Midbrain (tissue), 1 donor: ENCODE measurements at places on chromosomes 5 and 9.

- DNase-seq = no peak
Observed at GRCh38 chr5:6273749-6274148, 104.6 kb downstream of the MED10 start.

GRCh38 chr5:92435781-92436180 is 1052.7 kb upstream of the ARRDC3 start:
- DNase-seq = no peak

- no peak for DNase-seq
Observed at GRCh38 chr5:17115855-17116254, 101.6 kb upstream of the BASP1 start.

GRCh38 chr9:2634153-2634552 is 12.6 kb downstream of the VLDLR start:
- peak; percentile 36 for DNase-seq

GRCh38 chr5:65151614-65152013 is 330.1 kb downstream of the ADAMTS6 start:
- no peak for DNase-seq

GRCh38 chr5:61286446-61287132 is 45.5 kb upstream of the ZSWIM6 start:
- no peak for DNase-seq

GRCh38 chr9:757246-757881 is 84.1 kb upstream of the DMRT1 start:
- DNase-seq = peak; percentile 25

DNA sequence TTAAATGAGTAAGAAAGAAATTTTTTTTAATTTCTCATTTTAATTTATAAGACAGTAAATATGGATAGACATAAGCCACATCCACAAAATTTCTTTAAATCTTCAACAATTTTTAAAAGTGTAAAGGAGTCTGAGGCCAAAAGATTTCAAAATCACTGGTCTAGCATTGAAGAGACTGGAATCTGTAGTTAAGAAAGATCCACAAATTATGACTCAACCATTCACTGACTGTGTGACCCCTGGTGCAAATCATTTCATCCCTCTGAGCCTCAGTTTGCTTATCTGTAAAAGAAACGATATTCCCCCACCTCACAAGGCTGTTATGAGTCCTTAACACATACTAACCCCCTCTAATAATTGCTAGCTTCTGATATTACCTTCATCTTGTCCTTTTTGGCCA is 98.5 kb downstream of the EBF1 start:
- no peak for DNase-seq

GRCh38 chr9:114684036-114684435 is 2.0 kb upstream of the TEX48 start:
- no peak for DNase-seq

GRCh38 chr5:160513485-160513884 is 91.8 kb downstream of the PTTG1 start:
- DNase-seq = no peak

DNA sequence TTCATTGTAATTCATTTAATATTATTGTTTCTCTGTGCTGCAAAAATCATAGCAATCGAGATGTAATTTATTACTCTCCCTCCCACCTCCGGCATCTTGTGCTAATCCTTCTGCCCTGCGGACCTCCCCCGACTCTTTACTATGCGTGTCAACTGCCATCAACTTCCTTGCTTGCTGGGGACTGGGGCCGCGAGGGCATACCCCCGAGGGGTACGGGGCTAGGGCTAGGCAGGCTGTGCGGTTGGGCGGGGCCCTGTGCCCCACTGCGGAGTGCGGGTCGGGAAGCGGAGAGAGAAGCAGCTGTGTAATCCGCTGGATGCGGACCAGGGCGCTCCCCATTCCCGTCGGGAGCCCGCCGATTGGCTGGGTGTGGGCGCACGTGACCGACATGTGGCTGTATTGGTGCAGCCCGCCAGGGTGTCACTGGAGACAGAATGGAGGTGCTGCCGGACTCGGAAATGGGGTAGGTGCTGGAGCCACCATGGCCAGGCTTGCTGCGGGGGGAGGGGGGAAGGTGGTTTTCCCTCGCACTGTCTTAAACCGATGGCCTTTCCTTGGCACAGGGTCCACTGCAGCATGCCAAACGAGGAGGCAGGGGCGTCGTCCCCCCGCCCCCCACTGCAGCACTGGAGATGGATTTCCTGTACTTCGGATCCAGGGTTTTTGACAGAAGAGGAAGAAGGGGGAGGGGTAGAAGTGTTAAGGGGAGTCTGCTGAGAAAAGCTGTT is at the start of gene APC:
Gene APC, plus strand, starts transcription at position 423 of the 728 bp plus-strand sequence. CDS start 17,006 bp downstream, outside the sequence.
- DNase-seq = peak; percentile 94

GRCh38 chr5:151023047-151023615 is 2.7 kb downstream of the GPX3 start:
- no peak for DNase-seq

DNA sequence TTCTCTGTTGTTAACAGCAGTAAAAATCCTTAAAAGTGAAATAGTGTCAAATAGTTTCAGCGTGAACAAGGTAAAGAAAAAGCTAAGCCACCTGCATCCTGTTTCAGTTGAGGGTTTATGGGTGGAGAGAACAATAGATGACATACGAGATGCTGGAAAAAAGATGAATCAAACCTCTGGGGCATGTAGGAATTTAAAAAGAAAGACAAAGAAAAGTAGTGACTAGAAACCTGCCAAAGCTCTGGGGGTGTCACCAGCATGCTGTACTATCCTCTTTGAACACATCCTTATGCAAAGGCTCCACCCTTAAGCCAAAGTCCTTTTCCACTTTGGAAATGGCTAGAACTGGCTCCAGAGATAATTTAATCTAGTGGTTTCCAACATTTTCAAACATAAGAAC is 22.2 kb downstream of the SCAI start:
- no peak for DNase-seq

- no peak for DNase-seq
Observed at GRCh38 chr5:78968781-78969180, 16.3 kb downstream of the ARSB start.

GRCh38 chr5:170403675-170404074 is 14.5 kb upstream of the KCNMB1 start:
- no peak for DNase-seq

DNA sequence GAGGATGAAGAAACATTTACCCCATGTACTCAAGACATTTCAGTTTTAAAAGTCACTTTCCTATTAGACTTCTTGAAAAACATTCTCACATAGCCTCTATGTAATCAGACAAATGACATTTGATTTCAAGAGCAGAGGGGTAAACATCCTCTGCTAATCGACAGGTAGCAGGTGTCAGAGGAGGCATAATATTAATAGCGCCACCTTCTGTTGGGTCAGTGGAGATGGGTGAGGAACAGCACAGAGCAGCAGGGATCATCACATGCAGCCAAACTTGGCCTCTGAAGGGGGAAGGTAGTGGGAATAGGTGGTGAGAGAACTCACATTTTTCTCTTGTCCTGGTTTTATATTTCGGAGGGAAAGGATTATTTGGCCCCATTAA is 3.3 kb upstream of the LSM11 start:
- no peak for DNase-seq
